ENCODE measurements at places on chromosomes 4 and X.

GRCh38 chrX:131821945-131822622 is 201.0 kb upstream of the STK26 start:
- no peak for DNase-seq

GRCh38 chr4:79949178-79949577 is 123.9 kb downstream of the ANTXR2 start:
- DNase-seq, result no peak

DNA sequence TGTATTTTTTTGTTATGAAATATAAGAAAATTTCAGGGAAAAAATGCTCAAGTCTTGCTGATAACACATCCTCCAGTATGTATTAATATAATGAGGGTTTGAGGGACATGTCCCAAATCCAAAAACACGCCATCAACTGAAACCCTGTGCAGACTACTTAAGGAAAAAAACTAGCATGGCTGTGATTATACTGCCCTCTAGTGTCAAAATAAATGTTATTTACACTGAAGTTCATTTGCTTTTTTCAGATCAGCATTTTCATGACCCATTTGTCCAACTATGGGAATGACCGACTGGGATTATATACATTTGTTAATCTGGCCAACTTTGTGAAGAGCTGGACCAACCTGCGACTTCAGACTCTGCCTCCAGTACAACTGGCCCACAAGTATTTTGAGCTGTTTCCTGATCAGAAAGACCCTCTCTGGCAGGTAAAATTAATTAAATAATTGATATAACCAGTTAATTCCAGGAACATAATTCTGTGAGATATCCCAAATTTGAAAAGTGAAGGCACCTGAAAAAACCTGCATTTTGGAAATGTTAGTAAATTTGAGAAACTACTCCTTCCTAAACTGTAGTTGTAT is 128.5 kb downstream of the PRSS12 start:
- no peak for DNase-seq

- no peak for DNase-seq
Observed at GRCh38 chrX:100700809-100701208, 31.1 kb downstream of the SYTL4 start.

DNA sequence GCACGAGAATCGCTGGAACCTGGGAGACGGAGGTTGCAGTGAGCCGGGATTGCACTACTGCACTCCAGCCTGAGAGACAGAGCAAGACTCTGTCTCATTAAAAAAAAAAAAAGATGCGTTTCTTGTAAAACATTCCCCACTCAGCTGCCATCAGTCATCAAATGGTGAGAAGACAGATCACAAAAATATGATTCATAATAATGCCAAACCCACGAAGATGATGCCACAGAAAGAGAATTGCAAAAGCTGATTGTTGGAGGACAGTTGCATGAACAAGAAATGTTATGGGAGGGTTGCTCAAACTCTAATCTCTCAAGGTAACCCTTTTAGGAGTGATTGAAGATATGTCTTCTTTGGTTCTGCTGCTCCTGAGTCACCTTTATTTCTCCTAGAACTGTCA is 21.4 kb upstream of the SMIM14 start:
- no peak for DNase-seq

Data from endothelial cell (in vitro differentiated cells).